ENCODE measurements at places on chromosomes 16 and 17. TPM values are rescaled to one million over a fixed set of nuclear protein-coding genes. Genes with fewer than 3 reads are reported as not detected.

DNA sequence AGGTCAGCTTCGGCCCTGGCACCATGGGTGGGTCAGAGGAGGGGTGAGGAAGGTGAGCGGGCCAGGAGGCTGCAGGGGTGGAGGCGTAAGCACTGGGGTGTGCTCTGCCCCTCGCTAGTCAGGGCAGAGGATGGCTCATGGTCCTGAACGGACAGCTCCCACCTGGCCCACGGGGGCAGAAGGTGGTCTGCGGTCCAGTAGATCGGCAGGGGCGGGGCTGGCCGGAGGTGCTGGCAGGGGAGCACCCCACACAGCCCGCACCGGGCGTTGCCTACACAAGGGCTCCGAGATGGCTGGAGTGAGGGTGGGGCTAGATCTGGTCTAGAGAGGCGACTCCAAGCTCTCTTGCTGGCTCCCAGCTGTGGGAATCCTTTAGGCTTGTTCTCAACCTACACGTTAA is 8.2 kb downstream of the NPTX1 start:
- DNase-seq: no peak

DNA sequence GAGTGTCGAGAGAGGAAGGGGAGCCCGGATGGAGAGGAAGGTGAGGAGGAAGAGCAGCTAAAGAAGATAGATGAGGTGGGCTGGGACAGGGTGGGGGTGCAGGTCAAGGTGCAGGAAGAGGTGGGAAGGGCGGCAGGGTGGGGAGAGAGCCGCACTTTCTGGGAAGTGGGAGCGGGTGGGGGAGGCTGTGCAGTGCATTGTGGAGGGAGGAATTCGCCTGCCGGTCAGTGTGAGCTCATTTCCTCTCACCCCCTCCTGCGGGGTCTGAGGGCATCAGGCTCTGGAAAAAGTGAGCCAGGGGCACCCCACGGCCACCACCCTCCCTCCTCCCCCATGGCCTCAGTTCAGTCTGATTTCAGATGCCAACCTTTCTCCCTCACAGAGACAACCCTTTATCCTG is 2.5 kb upstream of the ARHGAP23 start:
- DNase-seq: no peak

Gene TAOK2
- total RNA-seq: 20.9 TPM

GRCh38 chr16:48511716-48512115 is 98.3 kb downstream of the N4BP1 start:
- no peak for DNase-seq

Gene FOXO3B
- total RNA-seq: 2.2 TPM

- peak; percentile 88 for DNase-seq
Observed at GRCh38 chr17:77783991-77784820, 174.3 kb upstream of the TNRC6C start.

Gene ADGRG3
- not detected for total RNA-seq

Gene PCGF2
- total RNA-seq: 1.2 TPM

- no peak for DNase-seq
Observed at GRCh38 chr17:65438708-65439294, 122.6 kb downstream of the AXIN2 start.

GRCh38 chr17:64781014-64781756 is 119.1 kb upstream of the SMURF2 start:
- DNase-seq: peak; percentile 78

Gene ANKFN1
- total RNA-seq: not detected

- no peak for DNase-seq
Observed at GRCh38 chr16:72934636-72935403, 113.1 kb downstream of the ZFHX3 start.

Gene KRT16
- total RNA-seq: not detected

Gene HOXB5
- not detected for total RNA-seq

Gene TSNAXIP1
- 0.35 TPM for total RNA-seq

DNA sequence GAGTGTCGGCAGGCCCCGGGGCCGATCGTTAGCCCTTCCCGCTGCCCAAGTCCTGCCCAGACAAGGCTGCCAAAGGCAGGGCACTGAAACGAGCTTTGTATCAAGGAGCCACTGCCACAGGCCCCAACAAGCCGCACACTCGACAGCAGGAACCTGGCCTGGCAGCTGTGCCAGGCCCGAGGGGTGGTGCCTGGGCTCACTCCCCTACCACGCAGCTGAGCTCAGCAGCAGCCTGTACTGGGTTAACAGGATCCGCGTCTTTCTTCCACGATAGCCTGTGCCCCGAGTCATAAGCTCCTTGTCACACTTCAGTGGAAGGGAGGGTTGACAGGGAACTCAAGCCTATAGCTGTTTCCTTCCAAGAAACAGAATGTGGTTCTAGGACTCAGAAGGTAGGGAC is 87.9 kb downstream of the ABR start:
- no peak for DNase-seq

DNA sequence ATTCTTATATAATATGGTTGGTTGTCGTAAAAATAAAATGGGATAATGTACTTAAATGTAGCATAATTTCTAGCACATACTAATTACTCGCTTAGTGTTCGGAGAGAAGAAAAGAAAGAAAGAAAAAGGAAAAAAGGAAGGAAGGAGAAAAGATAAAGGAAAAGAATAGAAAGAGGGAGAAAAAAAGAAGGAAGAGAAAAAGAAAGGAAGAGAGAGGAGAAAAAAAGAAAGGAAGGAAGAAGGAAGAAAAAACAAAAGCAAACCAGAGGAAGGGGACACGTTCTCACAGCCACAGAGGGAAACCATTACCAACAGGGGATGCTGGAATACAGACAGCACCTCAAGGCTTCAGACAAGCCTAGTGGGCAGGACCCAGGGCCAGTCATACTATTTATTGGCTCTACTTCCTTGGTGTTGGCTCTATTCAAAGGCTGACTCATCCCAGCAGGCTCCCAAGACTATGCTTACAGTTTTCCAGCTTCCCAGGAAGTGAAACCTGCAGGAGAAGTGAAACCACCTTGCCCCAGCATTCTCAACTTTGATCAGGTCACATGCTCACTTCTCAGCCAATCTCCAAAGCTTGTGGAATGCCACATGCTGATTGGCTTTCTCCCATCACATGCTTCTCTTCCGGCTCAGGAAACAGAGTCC is 273.5 kb upstream of the IRX5 start:
- no peak for DNase-seq

DNA sequence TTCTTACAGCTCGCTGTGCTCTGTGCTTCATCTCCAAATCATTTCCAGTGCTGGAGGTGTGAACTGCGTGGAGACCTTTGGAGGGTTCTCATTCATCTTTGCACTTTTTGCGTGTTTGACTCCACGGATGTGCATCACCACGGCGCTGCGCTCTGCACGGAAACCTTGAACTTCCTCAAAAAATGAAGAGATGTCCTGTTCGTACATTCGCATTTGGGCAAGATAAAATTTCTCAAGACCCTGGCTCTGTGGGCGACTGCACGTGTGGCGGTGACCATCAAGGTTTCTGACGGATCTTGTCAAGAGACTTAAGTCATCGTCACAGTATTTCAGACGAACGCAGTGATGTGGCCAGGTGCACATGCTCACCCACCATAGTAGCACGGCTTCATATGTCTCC is 10.3 kb upstream of the PVALEF start:
- DNase-seq: no peak

Gene ARMC7
- 3.8 TPM for total RNA-seq

Gene ZFPM1
- total RNA-seq: 11.0 TPM

GRCh38 chr17:48816774-48817590 is at the start of gene TTLL6:
TSS of gene TTLL6 (minus strand) at chr17:48817229. CDS start at chr17:48817072, 157 bp downstream.
- peak; percentile 74 for DNase-seq

Gene MT1H
- total RNA-seq: 5.4 TPM

GRCh38 chr16:8053437-8053836 is 536.9 kb downstream of the TMEM114 start:
- DNase-seq: no peak

- DNase-seq: peak; percentile 64
Observed at GRCh38 chr16:29710227-29711219, 31.5 kb downstream of the QPRT start.

- peak; percentile 64 for DNase-seq
Observed at GRCh38 chr17:78923660-78924453, 1.3 kb downstream of the TIMP2 start.

DNA sequence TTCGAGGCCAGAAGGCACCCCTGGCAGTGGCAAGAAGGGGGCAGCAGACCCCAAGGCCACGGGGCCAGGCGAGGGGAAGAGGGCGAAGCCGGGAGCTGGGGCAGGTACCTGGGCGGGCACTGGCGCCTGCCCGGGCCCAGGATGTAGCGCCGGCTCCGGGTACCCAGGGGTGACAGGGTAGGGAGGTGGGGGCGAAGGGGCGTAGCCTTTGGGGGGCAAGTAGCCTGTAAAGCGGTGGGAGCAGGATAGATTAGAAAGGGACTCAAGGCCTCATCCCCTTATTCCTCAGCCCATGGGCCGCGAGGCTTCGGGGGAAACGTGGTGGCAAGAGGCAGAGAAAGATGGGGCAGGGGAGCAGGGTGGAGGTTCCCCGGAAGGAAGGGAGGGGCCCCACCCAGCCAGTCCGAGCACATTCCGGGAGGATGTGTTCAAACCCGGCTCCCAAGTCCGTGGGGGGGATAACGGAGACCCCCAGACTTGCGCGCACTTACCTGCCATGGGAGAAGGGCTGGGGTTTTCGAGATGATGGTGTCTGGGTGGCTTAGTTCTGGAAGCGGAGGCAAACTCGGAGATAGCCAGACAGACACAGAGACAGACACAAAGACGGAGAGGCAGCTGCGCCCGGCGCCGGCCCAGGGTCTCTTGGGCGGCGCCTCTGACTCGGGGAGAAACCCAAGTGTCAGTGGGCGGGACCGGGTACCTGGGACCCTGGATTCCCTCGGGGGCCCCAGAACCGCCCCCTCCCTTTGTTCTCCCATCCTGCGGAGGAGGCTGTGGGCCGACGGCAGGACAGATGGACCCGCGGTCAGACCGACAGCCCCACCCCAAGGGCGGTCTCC is 493 bp downstream of the PLSCR3 start:
- DNase-seq: peak; percentile 53

Gene FA2H
- not detected for total RNA-seq

DNA sequence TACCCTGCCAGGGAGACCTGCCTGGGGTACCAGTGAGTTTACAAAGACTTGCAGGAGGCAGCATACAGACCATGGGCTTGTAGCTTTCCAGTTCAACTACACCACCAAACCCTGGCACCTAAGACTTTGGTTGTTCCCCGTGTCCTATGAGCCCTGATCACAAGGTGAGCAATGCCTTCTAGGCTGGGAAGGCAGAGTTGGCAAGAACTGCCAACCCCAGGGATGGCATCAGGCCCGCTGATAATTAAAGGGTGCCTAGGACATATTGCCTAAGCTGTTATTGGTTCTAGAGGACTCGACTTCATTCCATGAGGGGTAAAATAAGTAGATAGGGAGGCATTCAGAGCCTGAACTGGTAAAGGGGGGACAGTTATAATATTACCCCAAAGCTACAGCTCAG is 41.3 kb downstream of the CDH13 start:
- no peak for DNase-seq

DNA sequence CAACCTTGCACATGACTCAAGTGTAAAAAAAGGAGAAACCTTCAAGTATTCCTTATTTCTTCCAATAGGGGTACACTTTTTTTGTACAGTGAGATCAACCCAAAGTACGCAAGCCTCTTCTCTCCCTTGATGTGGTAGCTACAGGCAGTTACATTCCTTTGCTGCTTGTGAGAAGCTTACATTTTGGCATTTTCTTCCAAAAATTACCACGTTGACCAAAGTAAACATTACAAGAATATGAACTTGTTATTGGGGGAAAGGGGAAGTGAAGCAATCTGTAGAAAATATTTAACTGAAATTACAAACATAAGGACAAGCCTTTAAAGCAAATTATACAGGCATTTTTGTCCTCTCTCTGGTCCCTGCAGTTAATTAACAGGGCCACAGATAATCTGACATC is 97.0 kb upstream of the TOB1 start:
- no peak for DNase-seq

Data from activated naive CD4-positive, alpha-beta T cell treated with anti-CD3 and anti-CD28 coated beads for 36 hours (primary cell).